ENCODE measurements at places on chromosomes 13 and 19.

DNA sequence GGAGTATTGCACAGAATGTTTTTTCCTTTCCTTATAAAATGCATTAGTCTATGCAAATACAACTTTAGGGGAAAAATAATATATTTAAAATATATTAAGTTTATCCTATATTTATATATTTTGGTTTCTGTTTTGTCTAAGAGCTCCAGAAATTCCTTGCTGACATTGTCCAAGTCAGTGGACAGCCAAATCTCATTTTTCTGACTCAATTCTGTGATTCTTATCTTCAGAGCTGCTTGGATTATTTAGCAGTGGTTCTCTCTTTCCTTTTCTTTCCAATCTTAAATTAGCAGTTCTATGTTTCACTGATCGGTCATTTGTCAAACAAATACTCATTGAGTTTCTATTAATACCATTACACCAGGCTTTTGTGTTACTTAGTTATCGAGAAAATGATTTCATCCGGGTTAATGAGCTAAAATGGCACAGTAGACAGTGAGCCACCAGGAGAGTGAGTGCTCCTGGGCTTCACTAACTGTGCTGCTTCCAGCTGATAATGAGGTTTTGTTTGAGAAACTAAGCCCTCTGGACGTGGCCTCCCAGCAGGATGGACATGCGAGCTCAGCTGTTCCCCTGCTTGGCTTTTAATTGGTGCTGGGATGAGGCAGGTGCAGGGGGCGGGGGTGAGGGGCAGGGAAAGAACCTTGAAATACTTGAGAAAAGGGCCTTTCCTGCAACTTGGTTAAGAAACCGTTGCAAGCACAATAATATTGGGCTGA is 44.0 kb downstream of the ATP11A start:
- peak; percentile 96 for DNase-seq

DNA sequence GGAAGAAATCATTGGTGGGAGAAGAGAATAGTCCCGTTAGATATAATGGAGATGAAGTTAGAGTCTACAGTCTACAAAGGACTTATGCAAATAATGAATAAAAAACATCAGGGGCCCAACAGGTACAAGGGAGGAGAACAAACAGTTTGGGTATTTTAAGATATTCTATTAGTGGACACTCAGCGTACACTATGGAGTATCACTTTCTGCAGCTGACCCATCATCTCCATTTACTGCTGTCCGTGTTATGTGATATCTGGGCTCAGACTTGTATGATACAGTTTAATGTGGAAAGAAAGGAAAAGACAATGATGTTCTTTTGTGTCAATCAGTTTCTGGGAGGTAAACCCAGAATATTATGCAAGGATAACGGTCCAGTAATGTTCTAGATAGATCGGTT is 126.2 kb downstream of the RAB20 start:
- DNase-seq = no peak

DNA sequence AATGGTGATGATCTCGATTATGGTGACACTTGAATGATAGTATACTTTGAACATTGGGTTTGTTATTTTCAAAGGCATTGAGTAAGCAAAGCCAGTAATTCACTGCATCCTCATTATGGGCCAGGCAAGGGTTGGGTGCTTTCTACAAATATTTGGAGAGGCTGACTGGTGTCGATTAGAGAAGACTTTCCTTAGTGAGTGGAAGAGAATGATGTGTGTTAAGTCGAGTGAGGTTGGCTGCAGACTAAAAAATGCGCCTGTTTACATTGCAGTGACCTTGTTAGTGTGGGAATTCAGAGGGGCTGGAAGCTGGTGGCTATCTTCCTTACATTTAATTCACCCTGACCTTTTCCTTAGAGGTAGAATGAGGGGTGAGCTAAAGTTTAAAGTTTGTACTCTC is 22.4 kb upstream of the RNF113B start:
- DNase-seq = peak; percentile 80

DNA sequence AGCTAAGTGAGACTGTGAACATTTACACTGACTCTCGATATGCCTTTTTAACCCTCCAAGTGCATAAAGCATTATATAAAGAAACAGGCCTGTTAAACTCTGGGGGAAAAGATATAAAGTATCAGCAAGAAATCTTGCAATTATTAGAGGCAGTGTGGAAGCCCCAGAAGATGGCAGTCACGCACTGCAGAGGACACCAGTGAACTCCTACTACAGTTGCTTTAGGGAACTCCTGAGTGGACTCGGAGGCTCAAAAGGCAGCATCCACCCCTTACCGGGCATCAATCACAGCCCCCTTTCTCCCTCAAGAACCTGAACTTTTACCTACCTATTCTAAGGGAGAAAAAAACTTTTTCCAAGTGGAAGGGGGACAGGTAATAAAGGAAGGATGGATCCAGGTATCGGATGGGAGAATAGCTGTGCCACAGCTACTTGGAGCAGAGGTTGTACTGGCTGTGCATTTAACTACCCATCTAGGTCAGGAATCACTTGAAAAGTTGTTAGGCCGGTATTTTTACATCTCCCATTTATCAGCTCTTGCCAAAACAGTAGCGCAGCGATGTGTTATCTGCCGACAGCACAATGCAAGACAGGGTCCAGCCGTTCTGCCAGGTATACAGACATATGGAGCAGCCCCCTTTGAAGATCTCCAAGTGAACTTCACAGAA is 80.1 kb downstream of the ZNF486 start:
- no peak for DNase-seq

- no peak for DNase-seq
These were observed 3.0 kb downstream of the SIGLEC9 start for GRCh38 chr19:51127755-51128154.

- no peak for DNase-seq
These were observed 16.2 kb downstream of the LAIR2 start for GRCh38 chr19:54518844-54519243.

GRCh38 chr19:3499738-3500428 is 591 bp downstream of the DOHH start:
- no peak for DNase-seq

GRCh38 chr13:46176756-46177155 is 5.2 kb downstream of the LCP1 start:
- DNase-seq = no peak

GRCh38 chr13:19881641-19882040 is 18.2 kb upstream of the ZMYM5 start:
- DNase-seq = no peak

DNA sequence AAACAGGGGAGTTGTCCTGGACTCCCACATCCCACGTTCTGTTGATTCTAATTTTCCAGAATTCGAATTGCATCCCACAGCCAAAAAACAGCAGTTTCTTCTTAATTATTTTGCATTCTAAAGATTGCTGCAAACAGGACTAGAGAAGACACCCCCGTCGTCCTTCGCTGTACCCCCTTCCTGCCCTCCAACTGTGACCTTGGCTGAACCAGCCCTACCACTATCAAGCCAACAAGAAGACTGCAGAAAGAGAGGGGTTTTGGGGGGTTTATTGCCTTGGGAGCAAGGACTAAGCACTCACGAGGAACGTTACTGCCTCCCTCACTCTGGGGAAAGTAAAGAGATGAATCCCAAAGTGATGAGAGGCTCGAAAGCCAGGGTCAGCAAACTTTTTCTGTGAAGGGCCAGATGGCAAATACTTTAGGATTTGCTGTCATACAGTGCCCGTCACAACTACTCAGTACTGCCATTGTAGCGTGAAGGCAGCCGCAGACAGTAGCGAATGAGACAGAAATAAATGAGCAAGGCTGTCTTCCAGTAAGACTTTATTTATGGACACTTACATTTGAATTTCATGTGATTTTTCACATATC is 32.5 kb upstream of the KATNAL1 start:
- DNase-seq = no peak

- DNase-seq = peak; percentile 39
These were observed 1.4 kb upstream of the BCL3 start for GRCh38 chr19:44746946-44747738.

DNA sequence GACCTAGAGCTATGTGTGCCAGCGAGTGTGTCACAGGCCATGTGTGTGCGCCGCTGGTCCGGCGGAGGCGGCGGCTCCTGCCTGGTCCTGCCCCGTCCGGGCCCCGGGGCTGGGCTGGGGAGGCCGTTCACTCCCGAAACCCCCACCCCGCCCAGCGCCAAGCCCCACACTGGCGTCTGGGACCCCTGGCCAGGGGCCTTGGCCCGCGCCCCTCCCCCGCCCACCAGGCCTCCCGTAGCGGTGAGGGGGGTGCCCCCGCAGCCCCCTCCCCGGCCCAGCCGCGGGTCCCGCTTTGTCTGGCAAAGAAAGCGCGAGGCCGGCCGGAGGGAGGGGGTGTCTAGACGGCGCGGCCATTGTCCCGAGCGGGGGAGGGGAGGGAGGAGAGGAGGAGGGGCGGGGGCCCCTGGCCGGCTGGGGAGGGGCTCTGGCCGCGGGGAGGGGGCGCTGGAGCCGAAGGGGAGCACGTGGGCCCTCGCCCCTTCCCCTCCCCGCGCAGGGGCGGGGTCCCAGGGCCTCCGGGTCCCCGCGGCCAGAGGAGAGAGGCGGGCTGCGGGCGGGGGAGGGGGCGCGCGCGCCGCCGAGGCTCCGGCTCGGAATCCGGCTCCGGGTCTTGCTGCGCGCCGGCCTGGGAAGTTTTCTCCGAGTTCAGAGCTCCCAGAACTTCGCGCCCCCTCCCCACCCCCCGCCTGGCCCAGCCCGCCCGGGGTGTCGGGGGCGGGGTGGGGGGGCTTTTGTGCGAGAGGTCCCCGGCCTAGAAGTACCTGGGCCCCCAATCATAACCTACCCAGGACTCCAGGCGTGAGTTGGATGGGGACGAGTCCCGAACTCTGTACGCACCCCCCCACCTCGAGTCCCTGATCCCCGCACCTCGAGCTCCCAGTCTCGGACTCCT is 888 bp downstream of the NOTCH3 start:
- DNase-seq = no peak

DNA sequence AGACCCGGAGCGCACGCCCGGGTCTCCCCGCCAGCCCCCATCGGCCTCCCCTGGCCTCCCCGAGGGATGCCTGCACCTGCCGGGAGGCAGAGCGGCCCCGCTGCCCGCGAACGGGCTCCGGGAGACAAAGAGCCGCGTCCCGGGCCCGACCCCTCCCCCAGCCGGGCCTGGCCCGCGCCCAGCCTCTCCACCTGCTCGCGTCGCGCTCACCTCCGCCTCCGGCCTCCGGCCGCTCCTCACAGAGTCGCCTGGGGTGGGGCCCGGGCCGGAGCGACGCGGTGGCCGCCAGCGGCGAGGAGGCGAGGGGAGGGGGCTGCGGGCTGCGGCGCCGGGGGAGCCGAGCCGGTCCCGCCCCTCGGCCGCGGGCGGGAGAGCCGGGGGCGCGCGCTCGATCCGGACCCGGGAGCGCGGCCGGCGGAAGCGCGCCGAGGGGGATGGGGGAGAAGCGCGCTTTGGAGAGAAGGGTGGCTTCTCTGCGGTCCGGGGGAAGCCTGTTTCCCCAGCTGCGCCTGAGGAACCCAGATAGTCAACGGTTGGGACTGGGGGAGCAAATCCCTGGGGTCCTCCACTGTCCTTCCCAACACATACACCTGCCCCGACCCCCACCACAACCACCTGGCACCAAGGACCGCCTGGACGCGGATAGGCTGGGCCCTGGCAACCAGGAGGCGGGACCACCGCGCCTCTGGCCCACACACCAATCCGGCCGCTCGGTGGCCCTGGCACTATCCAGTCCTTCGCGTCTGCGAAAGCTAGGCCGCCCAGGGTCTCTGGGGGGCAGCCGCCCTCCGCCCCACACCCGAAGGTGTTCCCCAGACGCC is at the start of gene PRR36:
Gene PRR36 (minus strand): TSS at position 315 of the 821 bp plus-strand sequence. CDS start 701 bp downstream, outside the sequence.
- peak; percentile 92 for DNase-seq

DNA sequence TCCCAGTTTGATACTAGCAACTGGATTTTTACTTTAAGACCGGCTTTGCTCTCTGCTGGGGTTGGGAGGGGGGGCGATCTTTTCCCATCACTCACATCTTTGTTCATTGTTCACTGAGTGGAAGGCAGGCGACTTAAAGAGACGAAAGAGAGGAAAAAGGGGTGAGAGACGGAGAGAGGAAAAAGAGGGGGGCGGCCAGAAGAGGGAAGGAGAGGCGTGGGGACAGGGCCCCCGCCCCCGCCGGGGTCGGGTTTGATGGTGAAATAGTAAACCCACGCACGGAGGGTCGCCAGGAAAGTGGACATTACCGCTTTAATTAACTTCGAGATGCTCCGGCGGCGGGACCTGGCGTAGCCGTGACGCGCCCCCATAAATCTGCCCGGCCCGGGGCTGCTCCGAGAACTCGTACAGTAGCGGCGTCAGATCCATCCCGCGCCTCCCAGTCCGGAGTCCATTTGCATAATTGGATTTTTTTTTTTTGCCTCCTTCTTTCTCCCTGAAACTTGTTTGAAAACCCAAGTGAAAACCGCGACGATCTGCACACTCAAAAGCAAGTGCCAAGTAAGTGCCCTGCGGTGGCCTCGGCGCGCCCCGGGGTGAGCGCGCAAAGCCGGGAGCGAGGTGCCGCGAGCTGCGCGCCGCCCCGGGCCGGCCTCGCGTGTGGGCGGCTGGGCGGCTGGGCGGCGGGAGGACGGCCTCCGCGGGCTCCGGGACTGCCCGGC is 143.9 kb upstream of the ZNF536 start:
- no peak for DNase-seq

DNA sequence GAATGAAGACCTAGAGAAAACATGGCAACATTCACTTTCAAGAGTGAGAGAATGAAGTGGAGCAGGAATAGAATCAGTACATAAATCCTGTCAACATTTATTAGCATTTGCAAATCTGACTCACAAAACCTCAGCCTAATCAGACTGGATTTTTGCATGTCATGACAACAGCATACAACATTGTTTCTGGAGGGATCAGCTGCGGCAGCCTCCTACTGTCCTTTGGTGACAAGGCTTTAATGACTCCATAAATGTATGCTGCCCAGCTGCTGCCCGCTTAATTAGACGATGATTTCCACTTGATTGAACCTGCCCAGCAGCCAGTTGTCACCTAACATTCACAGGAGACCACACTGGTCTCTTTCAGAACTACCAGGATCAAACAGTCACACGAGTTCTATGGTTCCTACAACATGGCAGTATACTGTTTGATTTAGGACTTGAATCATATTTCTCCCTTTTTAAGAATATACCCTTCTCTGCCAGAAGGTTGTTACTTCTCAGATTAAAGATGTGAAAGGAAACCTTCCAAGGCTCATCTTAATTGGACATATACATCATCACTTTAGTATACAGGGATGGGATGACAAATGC is 9.3 kb downstream of the EBPL start:
- DNase-seq = peak; percentile 44
